ENCODE measurements at places on chromosomes 1 and 21. TPM values are rescaled to one million over a fixed set of nuclear protein-coding genes. Genes with fewer than 3 reads are reported as not detected.

- H3K36me3 ChIP-seq: no peaks in the 10 kb centered on the region
- H3K27ac ChIP-seq: peak overlapping the region; percentile 85
- H3K4me3 ChIP-seq: no peak overlapping the region
- peaks cover 5% of the 10 kb centered on the region for H3K4me1 ChIP-seq
- DNase-seq: peak; percentile 78
These were observed 117.4 kb upstream of the ATP1A1 start for GRCh38 chr1:116255486-116256285.

Gene ANP32E
- polyA plus RNA-seq: 16.1 TPM

GRCh38 chr21:15468368-15468767, 261.4 kb upstream of the USP25 start:
- H3K27me3 ChIP-seq: no peaks in the 10 kb centered on the region
- H3K27ac ChIP-seq: no peak overlapping the region
- no peaks in the 10 kb centered on the region for H3K36me3 ChIP-seq
- no peaks in the 10 kb centered on the region for H3K4me1 ChIP-seq
- no peak for DNase-seq

DNA sequence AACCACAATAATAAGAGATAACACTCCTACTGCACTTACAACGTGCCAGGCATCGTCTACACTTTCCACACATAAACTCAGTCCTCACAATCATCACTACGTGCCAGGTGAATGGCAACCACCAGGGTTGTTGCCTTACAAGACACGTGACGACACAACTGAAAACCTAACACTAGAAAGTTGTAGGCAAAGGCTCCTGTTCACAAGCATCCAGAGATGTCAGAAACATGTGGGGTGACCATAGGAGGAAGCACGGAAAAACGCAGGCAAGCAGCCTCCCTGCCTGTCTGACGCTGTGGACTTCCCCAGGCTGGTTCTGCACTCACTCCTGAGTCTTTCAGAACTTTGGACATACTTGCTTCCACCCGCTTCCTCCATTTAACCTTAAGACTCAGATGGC, 7.0 kb downstream of the CAPZB start:
- H3K27ac ChIP-seq: no peak overlapping the region
- H3K4me1 ChIP-seq: peaks cover 22% of the 10 kb centered on the region
- DNase-seq: no peak
- no peaks in the 10 kb centered on the region for H3K27me3 ChIP-seq
- H3K36me3 ChIP-seq: no peaks in the 10 kb centered on the region

GRCh38 chr1:5798151-5798730, 194.0 kb downstream of the NPHP4 start:
- DNase-seq: no peak
- no peak overlapping the region for H3K4me3 ChIP-seq
- H3K4me1 ChIP-seq: no peaks in the 10 kb centered on the region
- H3K27me3 ChIP-seq: no peaks in the 10 kb centered on the region
- no peak overlapping the region for H3K27ac ChIP-seq
- no peaks in the 10 kb centered on the region for H3K36me3 ChIP-seq

GRCh38 chr1:103341377-103341880, 184.1 kb upstream of the RNPC3 start:
- H3K4me1 ChIP-seq: no peaks in the 10 kb centered on the region
- H3K36me3 ChIP-seq: no peaks in the 10 kb centered on the region
- no peak overlapping the region for H3K27ac ChIP-seq
- no peak overlapping the region for H3K4me3 ChIP-seq
- no peak for DNase-seq

All from small intestine (tissue), 16 donors.